ENCODE measurements at places on chromosomes 1 and 21.

DNA sequence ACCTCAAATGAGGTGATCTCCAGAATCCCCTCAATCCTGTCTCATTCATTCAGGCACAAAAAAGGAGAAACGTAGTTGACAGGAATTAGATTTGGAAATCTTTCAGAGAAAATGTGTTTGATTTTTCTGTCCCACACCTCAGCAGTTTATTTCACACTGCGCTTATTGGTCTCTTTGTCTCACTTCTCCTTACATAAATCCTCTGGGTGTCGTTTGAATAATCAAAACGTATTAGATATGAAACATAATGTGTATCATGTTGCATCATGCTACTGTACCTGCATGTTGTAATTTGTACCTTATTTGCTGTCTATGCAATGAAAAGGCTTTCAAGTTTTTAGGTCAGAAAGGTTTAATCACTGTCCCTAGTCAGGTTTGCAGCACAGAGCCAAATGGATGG lies 255.7 kb downstream of the DISC1 start:
- DNase-seq = no peak

DNA sequence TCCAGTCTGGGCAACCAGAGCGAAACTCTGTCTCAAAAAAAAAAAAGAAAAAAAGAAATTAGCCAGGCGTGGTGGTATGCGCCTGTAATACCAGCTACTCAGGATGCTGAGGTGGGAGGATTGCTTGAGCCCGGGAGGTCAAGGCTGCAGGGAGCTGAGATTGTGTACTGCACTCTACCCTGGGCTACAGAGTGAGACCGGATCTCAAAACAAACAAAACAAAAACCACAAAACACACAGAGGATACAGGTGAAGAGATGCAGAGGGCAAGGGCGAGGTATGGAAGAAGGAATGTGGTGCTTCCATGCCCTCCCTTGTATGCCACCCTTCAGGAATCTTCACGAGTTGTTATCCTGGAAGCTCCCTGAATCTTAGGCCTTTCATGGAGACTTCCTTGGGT lies 68.5 kb downstream of the NDUFS5 start:
- no peak for DNase-seq

GRCh38 chr1:228308085-228308601 lies 98.5 kb downstream of the TRIM11 start:
- no peak for DNase-seq

DNA sequence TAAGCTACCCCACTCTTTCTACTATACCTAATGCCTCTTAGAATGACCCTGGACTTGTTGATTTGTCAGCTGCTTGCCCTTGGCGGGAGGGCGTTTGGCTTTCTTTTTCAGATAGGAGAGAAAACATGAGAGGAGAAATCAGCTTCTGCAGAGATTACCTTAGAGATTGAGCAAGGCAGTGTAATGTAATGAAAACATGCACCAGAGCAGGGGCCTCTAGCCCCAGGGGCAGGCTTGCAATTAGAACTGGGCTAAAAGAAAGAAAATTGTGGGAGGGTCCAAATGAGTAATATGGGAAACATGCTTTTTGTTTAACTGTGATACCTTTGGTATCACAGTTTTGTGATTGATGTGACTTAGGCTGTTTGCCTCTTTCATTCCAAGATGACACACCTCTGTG lies 89.7 kb downstream of the PBX1 start:
- DNase-seq = no peak

DNA sequence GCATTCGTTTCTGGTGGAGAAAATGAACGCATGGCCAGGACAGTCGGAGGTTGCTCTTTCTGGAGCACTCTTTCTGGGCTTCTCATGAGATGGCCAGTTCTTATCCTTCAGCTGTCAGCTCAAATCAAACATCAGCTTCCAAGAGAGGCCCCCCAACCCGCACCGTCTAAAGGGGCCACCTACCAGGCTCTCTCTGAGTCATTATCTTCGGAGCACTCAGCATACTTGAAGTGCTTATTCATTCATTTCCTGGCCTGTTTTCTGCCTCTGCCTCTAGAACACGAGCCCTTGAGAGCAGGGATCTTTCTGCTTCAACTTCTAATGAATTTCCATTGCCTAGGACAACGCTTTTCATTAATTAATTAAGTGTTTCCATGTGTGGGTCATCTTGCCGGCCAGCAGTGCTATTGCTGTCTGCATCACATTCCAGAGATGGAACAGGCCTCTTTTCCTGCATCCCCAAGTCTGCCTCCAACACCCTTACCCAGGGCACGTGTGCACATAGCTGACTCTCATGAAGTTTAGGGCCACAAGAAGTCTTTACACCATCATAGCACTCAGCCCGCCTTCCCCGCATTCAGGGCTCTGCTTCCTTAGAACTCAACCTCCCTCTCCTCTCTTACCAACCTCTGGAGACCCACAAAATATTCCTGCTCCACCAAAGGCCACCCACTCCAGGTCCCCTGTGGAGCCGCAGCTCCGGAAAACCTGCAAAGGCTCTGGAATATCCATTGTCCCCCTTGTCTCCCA lies 52.1 kb upstream of the LAPTM5 start:
- no peak for DNase-seq

- DNase-seq = no peak
Measured at GRCh38 chr1:229279242-229279641, 8.3 kb downstream of the RAB4A start.

GRCh38 chr1:21251773-21252471 lies 38.3 kb downstream of the ECE1 start:
- DNase-seq = no peak

DNA sequence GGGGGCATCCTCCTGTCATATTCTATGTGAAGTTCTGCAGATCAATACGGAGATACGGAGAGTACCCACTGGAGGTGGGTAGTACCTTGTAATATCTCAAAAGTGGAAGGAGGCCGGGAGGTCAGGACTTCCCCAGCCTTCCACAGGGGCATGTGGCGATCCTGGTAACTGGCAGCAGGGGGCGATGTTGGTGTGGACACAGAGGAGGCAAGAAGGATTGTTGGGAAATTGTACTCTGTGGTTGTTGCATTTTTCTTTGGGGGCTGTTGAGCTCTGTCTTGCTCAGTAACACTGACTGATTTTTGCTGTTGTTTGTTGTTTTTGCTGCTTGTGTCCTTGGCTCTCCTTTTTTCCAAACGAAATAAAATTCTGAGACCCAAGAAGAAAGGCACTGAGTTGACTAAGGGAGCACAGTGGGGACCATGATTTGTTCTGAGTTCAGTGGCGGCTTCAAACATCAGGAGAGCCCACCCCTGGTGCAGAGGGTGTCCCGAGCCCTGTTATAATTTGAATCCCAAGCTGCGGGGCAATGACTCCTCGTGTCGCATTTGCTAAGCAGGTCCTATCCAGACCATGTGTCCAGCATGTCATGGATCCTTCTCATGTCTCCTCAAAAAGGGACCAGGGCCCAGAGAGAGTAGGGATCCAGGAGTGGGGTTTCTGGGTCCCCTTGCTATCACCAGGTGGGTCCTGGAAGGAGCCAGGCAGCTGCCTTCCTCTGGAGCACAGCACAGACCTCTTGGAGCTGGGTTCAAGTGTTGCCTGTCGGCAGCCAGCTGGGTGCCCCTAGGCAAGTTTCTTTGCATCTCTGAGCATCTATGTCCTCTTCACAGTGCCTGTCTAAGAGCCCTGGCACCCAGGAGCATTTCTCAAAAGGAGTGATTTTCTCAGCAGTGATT lies 22.8 kb downstream of the LHX4 start:
- DNase-seq = peak; percentile 15

GRCh38 chr1:25028907-25029599 lies 99.0 kb upstream of the RUNX3 start:
- no peak for DNase-seq

DNA sequence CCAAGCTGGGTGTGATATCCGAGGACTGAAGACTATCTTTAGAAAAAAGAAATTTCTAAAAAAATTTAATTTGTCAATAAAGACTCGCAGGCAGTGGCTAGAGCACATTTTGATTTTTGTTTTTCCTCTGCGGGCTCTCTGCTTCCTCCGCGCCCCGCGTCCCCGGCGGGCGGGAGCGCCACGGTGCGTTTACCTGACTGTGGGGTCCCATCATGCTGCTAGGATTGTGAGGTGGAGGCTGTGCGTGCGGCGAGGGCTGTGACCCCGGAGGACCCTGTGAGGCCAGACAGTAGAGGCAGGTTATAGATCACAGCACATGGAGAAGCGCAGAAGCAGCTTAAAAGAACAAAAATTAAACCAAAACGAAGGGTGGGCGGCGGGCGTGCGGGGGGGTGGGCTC lies 57.9 kb downstream of the MRPL37 start:
- DNase-seq = no peak

DNA sequence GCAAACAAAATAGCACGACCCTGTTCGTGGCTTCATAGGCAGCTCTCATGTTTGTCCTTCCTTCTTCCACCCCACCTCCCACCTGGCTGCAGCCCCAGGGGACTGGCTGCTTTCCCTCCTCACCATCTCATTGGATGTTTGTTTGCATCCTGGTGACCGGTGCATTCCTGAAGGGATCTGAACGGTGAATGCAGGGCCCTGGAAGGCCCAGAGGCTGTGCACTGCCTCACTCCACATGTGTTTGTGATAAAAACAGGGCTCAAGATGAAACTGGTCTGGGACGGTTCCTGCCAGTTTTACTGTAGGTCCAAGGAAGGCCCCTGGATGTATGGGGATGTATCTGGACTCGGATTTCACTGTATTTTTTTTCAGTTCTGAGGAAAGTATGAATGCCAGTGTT lies 42.8 kb downstream of the CNN3 start:
- no peak for DNase-seq

DNA sequence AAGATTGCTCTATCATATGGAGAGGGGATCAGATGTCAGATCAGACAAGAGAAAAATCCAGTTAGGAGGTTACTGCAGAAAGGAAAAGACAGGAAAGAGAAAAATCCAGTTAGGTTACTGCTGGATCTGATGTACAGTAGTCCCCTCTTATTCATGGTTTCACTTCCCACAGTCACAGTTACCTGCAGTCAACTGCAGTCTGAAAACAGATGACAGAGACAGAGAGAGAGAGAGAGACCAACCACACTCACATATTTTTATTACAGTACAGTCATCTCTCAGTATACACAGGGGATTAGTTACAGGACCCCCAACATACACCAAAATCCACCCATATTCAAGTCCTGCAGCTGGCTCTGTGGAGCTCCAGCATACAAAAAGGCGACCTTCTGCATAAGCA lies 29.3 kb downstream of the NUP133 start:
- no peak for DNase-seq

- DNase-seq = peak; percentile 42
Measured at GRCh38 chr1:246681900-246682895, 42.0 kb upstream of the SCCPDH start.

- no peak for DNase-seq
Measured at GRCh38 chr1:207944571-207944970, 33.6 kb upstream of the CD34 start.

- no peak for DNase-seq
Measured at GRCh38 chr1:80066060-80066459, 1059.5 kb upstream of the ADGRL4 start.

DNA sequence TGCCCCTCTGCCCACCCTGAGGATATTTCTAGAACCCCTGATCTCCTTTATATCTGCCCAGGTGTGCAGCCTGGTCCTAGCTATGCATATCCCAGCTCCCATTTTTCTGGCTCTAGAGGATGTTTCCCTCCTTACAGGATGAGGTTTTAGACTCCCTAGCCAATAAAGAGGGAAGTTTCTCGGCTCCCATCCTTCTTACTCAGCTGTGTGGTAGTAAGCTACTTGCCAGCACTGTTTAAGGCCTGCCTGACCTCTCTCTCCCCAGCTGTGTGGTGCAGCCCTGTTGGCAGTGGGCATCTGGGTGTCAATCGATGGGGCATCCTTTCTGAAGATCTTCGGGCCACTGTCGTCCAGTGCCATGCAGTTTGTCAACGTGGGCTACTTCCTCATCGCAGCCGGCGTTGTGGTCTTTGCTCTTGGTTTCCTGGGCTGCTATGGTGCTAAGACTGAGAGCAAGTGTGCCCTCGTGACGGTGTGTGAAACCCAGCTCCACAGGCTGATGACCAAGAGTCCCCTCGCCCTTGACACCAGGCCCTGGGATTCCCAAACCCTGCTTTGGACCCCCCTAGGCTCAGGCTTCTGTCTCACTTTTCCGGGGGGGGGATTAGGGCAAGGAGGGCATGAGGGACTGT lies 7.8 kb upstream of the P3R3URF start:
- no peak for DNase-seq

GRCh38 chr1:157249326-157249725 lies 111.1 kb upstream of the ETV3 start:
- no peak for DNase-seq

- no peak for DNase-seq
Measured at GRCh38 chr1:3891329-3891865, 8.7 kb downstream of the C1orf174 start.

GRCh38 chr1:161177112-161177935 lies at the start of gene B4GALT3:
Gene B4GALT3 (minus strand): TSS chr1:161177507. CDS start chr1:161176060, 1,447 bp downstream.
- peak; percentile 56 for DNase-seq

- DNase-seq = no peak
Measured at GRCh38 chr1:180428782-180429695, 73.3 kb downstream of the ACBD6 start.

- peak; percentile 23 for DNase-seq
Measured at GRCh38 chr1:234617986-234618736, 8.2 kb upstream of the IRF2BP2 start.

- no peak for DNase-seq
Measured at GRCh38 chr1:5758859-5759578, 233.2 kb downstream of the NPHP4 start.

GRCh38 chr1:119329541-119330461 lies 38.8 kb upstream of the HAO2 start:
- no peak for DNase-seq

DNA sequence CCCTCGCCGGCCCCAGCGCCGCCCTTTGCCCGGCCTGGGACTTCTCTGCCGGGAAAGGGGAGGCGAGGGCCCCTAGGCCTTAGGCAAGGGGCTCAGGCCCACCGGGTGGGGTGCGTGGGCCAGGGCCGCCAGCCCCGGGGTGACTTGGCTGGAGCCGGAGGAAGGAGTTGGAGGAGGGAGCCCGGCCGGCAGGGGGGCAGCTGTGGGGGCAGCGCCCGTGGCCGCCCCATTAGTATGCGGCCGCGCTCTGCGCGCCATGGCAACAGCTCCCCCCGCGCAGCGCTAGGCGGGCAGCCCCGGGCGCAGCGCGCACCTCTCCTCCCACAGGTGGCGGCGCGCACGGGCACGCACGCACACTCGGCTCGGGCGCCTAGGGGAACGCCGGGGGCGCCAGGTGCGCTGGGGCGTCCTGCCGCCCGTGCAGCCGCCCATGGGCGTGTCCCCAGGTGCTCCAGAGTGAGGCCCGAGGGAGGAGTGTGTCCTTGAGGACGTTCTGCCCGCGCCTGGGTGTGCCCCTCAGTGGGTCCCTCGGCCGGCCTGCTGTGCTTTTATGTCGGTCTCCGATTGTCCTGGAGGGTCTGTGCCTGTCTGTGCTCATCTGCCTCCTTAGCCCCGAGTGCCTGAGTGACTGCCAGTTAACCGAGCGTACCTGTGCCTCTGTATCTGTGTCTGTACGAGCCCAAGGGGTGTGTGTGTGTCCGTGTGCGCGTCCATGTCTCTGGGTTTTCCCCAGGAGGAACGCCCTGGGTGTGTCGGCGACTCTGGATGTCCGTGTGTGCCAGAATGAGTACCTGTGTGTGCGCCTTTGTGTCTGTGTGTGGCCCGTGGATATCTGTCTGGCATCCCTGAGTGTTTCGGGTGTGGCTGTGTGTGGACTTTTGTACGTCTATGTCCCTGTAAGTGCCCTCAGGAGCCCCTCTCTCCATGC lies 38.2 kb upstream of the WASF2 start:
- peak; percentile 70 for DNase-seq
